HTR-8/SVneo (cell line): ENCODE measurements at places on chromosomes 1 and 21.

- no peak for DNase-seq
Observed at GRCh38 chr1:78184460-78185072, 138.8 kb downstream of the GIPC2 start.

GRCh38 chr1:227299688-227300087 is 18.6 kb downstream of the CDC42BPA start:
- DNase-seq: peak; percentile 21

DNA sequence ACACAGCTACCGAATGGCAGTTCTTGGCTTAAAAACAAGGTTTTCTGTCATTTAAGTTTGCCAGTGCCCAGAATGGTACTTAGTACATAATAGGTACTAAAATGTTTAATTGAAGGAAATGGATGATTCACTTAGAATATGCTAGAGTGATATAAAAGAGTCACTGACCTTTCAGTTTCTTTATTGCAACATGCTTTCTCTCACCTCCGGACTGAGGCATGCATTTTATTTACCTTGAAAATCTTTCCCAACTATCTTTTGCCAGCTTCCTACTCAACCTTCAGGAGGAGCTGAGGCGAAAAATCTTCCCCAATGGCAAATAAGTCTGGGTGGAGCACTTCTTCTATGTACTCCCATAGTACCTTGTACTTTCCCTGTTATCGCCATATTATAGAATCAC is 244.9 kb downstream of the ZNF648 start:
- no peak for DNase-seq

DNA sequence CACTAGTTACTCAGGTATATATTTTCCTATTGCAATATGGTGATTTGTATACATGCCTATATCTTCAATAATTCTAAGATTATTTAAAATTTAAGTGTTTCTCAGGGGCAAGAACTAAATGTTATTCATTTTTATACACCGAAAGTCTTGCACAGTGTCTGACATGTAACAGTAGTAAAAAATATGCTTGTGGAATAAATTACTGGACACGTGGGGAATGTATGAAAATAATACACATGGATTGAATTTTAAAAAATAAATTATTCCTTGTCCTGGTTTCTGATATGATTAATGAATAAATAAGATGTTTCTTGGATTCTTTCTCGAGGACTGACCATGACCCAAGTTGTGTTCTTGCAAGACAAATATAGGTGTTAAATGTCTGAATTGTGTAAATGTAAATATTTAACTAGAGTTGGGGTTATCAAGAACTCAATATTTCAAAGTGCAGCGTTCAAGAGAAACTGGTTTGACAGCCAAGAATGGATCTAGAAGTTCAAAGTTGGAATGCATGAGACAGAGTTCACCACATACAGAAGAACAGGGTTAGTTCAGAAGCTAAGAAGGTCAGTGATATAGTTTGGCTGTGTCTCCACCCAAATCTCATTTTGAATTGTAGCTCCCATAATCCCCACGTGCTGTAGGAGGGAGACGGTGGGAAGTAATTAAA is 142.1 kb upstream of the SPAG17 start:
- no peak for DNase-seq
